NCI-H1048 (cell line): ENCODE measurements at places on chromosomes 3 and 15.

GRCh38 chr3:42204867-42205599 is 61.0 kb downstream of the CCK start:
- no peak for DNase-seq

GRCh38 chr15:67832897-67833709 is 6.7 kb downstream of the RNU6-1 start:
- DNase-seq: no peak

DNA sequence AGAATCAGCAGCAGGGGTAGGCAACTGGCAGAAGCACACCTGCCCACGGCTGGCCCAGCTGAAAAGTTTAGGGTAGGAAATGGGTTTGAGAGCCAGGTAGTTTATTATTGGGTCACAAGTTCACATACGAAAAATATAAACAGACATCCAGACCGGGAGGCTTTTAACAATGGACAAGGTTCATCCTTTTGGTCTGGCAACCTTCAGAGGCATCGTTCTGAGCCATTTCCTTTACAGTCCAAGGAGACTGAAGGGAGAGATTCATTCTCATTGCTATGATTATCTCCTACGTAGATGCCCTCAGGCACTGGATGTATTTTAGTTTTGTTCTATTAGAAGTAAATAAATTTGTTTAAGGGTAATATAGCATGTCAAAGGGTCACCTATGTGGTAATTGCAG is 248.0 kb upstream of the THBS1 start:
- DNase-seq: no peak

DNA sequence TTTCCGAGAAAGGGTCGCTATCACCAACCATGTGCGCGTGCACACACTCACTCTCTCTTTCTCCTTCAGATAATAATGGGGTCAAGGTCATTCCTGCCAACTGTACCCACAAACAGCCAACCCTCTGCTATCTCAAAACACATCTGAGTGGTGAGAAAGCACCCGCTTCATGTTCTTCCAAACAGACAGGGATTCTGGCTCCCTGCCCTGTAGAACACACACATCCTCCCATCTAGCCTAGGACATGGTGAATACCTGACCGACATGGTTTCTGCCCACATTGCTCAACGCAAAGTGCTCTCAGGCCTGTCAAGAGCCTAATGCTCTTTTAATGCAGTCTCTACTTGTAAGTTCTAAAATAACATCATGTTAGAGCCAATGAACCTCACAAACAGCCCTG is 302.2 kb downstream of the FOXP1 start:
- no peak for DNase-seq

GRCh38 chr15:96720251-96720650 is 389.8 kb downstream of the NR2F2 start:
- DNase-seq: no peak

GRCh38 chr3:4741404-4742307 is 237.6 kb upstream of the BHLHE40 start:
- DNase-seq: no peak

- no peak for DNase-seq
Observed at GRCh38 chr3:150528354-150528797, 17.9 kb downstream of the SERP1 start.

- no peak for DNase-seq
Observed at GRCh38 chr3:184781801-184782200, 30.2 kb upstream of the VPS8 start.

DNA sequence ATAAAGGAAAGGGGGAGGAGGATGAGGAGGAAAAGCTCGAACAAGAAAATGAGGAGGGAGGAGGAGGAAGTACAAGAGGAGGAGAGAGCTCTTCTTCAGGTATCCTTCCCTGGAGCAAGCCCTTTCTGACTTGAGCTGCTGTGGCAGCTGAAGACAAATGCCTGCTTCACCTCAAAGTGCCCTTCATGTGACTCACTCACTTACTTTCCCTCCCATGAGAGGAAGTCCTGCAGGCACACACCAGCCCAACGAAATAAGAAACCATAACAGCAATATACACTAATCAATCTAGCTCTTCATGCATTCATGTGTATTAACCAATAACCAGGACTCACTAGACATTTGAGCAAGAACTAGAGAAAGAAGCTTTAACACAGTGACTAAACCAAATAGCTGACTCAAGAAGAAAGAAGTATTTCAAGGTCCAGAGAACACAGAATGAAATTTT is 251.9 kb downstream of the IGSF11 start:
- DNase-seq: no peak

DNA sequence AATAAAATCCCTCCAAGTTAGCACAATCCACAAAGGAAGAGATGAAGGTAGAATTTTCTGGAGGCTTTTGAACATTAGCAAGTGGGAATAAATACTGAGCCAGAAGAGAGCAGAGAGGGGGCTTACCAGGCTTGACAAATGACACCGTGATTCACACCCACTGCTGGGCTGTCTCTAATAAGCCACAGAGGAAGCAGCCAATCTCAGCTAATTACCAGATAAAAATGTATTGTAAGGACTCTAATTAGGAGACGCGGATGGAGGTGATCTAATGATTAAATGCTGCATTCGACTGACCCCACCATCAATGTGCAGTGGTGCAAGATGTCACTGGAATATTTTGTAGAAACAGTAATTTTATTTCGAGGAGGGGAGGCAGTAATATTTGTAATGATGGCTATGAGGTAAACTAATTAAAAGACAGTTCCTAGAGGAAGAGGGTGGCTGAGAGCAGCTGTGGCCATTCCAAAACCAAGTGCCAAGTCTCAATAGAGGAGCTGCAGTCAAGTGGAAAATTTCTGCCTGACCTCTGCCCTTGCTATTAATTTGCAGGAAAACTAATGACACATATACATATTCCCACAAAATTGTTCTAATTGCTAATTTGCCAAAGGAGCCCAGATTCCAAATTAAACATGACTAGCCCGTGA is 602.2 kb downstream of the FOXP1 start:
- no peak for DNase-seq

GRCh38 chr3:126580746-126581145 is 22.0 kb upstream of the C3orf22 start:
- DNase-seq: no peak

DNA sequence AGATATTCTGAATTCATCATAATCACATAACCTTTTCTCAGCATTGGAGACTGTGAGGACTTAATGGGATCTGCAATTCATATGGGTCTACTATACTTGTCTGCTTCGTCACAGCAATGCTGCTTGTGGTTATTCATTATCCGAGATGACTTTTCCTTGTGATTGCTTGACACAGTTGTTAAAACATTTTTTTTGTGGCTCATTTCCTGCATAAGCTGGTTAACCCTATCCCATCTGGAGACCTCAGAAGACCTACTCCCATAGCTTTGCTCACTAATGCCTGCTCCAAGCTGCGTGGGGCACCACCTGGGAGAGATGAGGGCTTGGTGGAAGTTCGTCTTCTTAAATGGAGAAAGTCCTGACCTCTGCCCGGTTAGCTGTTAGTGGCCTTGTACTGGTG is 360.8 kb downstream of the CHST2 start:
- DNase-seq: no peak

DNA sequence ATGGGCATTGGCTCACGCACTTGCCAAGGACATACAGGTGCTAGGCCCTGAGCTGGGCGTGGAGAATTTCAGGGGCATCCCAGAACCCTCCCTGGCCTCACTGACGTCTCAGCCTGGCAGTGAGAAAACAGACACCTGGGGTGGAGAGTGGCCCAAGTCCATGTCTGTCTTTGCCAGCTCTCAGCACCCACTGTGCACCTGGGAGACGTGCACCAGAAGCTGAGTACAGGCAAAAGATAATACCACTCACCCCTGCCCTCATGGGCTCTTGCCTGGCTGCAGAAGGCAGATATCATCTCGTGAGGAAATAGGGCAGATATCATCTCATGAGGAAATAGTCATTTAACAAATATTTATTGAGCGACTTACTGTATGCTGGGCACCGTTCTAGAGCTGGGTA is 8.0 kb downstream of the LOXL1 start:
- DNase-seq: no peak

- peak; percentile 46 for DNase-seq
Observed at GRCh38 chr15:98421419-98422129, 226.8 kb upstream of the IGF1R start.

- DNase-seq: no peak
Observed at GRCh38 chr15:90564051-90564450, 34.3 kb downstream of the CRTC3 start.

- DNase-seq: no peak
Observed at GRCh38 chr15:45689616-45690015, 54.8 kb downstream of the SQOR start.

- peak; percentile 8 for DNase-seq
Observed at GRCh38 chr3:186209810-186210752, 101.2 kb upstream of the ETV5 start.

DNA sequence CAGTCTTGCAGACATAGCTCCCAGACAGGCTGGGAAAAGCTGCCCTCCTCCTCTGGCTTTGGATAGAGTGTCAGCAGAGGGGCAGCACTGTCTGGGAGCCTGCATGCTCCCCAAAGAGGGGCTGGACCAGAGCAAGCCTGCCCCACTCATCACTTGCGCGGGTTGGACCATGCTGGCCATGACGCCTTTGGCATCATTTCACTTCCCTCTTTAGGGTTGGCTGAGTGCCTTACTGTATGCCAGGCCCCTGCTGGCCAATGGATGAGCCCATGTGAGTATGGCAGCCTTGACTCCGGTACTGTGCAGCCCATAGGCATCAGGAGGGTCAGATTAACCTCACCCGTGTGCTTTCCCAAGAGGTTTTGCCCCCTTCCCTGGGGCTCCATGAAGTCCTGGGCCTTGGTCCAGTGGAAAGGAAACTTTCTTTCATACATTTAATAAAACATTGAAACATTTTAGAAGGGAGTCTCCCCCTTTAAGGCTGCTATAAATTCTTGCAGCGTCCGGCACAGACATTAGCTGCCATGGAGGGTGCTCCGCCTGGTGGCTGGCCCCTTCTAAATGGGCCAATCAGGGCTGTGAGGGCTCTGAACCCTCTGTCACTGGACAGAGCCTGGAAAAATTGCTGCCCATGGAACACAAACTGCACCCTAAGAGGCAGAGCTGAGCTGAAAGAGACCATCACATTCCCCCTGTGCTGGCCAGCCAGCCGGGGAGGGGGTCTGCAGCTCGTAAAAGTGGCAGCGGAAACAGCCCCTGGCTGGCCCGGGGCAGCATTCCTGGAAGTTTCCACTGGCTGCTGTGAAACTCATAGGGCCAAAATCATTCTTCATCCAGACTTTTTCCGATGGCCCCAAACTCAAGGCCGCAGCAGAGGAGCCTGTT is 20.8 kb upstream of the DUSP7 start:
- no peak for DNase-seq

- DNase-seq: no peak
Observed at GRCh38 chr3:127560051-127560787, 30.3 kb downstream of the TPRA1 start.

- peak; percentile 46 for DNase-seq
Observed at GRCh38 chr3:187714404-187714979, 12.1 kb upstream of the RTP2 start.

DNA sequence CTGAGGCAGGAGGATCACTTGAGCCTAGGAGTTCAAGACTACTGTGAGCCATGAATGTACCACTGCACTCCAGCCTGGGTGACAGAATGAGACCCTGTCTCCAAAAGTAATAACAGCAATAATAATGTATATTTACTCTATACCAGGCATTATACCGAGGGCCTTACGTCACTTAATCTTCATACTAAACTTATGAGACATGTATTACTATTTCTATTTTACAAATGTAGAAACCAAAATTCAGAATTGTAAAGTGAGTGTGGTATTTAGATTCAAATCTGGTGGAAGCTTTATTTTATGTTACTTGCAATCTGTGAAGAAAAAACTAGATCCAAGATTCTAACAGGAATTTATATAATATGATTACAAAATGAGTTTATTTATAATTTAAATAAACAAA is 9.7 kb upstream of the BLM start:
- no peak for DNase-seq

- peak; percentile 25 for DNase-seq
Observed at GRCh38 chr3:28317438-28318022, 31.0 kb upstream of the ZCWPW2 start.

- no peak for DNase-seq
Observed at GRCh38 chr3:161977063-161977462, 480.5 kb downstream of the OTOL1 start.

DNA sequence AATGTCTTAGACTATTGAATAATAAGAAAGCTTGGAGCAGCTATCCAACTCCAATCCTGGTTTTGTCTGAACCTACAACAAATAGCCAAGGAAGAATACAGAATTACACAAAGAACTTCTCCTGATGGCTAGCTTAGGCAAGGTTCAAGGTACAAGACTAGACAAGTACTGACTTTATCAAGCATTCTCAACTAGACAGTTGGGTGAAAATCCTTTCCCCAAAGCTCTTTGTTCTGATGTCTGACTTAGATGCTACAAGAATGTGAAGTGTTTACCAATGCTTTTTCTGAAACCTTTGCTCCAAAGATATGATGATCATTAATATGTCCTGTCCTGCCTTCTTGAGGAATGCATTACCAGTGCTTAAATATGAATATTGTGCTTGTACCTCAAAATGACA is 113.8 kb downstream of the ANXA2 start:
- no peak for DNase-seq

DNA sequence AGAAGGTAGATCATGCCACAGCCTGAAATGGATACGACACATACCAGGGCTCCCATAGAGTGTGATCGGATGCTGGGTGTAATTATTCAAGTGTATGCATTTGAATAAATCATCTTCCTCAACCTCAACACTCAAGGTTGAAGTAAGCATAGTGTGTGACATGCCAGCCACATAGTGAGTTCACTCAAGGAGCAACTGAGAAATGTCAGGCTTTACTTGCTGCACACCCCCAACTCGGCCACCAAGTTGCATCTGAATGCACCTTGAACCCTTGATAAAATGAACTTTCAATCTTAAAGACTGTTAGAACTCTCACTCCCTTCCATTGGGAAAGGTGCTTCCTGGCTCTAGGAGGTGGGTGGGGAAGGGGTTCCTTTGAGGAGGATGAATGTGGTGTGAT is 121.3 kb downstream of the GHSR start:
- DNase-seq: no peak

- DNase-seq: no peak
Observed at GRCh38 chr15:70172566-70173225, 75.0 kb upstream of the TLE3 start.
